ENCODE measurements at places on chromosomes 3 and 15.

DNA sequence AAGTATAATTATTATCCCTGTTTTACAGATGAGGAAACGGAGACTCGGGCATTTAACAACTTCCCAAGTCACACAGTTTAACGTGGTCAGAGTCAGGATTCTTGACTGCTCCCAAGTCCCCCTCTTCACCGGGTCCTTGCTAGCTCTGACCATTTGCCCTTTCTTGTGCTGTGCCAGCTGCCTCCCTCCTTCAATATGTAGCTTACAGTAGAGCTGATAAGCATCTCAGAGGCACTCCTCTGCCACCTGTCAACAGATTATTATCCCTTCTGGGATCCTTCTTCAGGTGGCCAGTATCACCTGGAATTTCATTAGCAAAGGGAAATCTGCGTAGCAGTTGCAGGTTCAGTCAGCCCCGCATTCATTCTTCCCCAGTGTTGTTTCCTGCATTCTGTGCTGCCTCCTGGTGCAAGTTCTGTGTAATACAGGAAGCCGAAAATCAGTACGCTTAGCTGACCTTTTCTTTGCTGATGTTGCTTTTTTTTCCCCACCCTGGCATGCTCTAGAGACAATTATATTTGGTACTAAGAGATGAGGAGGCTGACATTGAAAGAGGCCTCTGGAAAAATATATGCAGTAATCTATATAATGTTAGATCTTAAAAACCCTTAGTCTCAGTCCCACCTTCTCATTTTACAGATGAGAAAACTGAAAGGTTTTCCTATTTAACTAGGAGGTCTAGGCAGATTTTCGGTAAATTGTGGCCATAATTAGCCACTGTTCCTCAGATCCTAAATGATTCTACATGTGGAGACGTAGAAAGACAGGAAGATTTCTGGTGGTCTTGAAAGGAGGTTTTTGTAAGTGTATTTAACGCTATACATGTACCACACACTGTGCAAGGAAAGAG lies 24.8 kb downstream of the TMOD2 start:
- peak; percentile 74 for DNase-seq

DNA sequence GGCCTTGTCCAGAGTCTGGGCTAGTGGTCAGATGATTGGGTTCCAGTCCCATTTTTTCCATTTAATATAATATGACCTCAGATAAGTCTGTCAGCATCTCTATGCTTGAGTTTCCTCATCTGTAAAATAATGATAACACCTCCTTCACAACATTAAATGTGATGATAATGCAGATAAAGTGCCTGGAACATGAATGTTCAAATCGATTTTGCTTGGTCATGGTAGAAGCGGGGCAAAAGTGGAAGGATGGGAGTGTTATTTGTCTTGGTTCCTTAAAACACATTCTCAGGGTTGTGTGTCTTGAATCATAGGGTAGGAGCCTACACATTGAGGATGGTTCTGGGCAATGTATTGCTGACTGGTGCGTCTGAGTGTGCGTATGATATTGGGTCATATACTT lies 16.9 kb downstream of the ARIH2 start:
- DNase-seq, result no peak

DNA sequence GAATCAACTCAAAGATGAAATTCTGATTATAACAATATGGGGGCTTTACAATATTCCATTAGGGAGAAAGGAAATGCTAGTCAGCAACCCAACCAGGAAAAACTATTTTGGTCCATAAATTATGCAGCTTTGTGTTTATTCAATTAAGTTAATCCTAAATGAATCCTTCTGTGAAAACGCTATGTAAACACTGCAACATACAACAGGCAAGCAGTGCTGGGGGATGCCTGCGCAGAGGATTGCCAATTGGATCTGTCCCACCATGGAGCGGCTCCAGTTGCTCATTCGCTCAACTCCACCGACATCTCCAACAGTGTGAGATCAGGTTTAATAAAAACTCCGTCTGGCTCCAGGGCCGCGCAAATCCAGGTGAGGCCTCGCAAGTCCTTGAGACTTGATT lies 290.5 kb upstream of the VEPH1 start:
- no peak for DNase-seq

DNA sequence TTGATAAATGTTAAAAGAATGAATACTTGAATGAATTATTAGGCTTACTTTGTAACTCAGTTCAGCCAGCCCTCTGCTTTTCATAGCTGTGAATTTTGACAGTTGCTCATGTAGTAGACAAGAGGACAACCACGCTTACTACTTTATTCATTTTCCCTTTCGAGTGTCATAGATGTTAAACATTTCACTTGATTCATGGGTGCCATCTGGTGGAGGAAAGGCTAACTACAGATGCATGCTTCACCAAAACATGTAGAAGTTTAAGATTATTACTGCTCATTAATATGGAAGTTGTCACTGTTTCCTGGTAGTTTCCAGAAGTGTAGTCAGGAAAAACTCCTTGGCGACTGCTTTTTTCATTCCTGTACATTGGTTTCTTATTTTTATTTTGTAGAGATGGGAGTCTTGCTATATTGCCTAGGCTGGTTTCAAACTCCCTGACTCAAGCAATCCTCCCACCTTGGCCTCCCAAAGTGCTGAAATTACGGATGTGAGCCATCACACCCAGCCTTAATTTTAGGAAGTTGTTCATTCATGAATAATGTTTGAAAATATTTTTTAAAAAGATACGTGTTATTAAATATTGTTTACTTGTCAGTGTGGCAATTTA lies 163.2 kb downstream of the B3GALNT1 start:
- peak; percentile 41 for DNase-seq

DNA sequence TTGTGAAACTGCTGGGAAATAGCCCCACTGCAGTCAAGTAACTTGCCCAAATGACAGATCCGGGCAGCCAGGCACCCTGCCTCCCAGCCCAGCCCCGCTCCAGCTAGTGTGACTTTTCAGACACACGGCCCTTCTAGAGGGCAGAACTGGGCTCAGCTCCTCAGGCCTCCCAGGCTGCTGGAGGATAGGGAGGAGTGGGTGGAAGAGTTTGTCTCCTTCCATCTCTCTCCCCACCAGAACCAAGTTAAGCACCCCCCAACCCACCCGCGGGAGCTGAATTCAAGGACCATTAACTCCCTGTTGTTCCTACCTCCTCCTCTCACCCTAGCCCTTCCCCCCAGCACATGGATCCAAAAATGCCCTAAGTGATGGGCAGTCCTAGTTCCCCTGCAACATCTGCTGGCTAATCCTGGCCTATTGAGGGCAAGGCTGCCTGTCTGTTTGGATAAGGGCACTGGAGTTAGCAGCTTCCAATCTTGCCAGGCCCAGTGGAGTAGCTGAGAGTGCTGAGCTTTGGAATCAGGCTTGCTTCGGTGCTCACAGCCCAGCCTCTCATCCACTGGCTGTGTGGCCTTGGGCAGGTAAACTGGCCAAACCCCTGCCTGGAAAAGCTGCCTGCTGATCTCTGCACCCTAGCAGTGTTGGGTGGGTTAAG lies 3.1 kb downstream of the CCDC33 start:
- DNase-seq, result no peak

GRCh38 chr3:178320456-178321351 lies 215.5 kb upstream of the KCNMB2 start:
- DNase-seq, result no peak

GRCh38 chr3:52498137-52499054 lies 3.3 kb downstream of the STAB1 start:
- DNase-seq, result no peak

- DNase-seq, result no peak
These were observed 30.8 kb upstream of the C3orf80 start for GRCh38 chr3:160194438-160194837.

DNA sequence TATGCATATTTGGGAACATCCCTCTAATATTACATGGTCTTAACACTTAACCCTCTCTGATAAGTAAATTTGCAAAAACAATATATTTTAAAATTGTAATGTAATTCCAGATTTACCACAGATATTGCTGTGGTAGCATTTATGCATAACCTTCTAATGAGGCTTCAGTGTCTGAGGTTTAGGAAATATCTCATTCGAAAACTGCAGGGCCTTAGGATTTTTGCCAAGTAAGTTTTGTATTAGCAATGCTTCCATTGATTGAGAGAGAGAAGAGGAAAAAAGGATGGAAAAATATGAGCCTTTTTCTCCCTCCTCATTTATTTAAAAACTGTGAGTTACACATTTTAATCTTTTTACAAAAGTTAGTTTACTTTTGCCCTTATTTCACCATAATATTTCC lies 294.6 kb downstream of the EPHA3 start:
- DNase-seq, result no peak

DNA sequence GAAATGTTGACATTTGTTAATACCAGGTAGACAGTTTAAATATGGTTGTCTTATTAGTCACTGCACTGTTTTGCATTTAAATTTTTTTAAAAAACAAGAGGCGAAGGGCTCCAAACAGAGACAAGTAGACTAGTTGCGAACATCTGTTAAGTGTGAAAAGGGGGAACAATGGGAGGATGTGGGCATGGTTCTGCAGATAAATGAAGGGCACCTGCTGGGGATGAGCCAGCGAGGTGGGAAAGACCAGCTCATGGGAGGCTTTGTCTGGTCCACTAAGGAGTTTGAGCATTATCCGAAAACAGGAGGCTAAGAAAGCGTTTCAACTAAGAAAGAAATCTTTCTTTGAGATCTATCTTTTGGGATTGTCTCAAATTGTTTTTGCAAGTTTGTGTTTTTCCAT lies 72.7 kb downstream of the FBN1 start:
- DNase-seq, result no peak

DNA sequence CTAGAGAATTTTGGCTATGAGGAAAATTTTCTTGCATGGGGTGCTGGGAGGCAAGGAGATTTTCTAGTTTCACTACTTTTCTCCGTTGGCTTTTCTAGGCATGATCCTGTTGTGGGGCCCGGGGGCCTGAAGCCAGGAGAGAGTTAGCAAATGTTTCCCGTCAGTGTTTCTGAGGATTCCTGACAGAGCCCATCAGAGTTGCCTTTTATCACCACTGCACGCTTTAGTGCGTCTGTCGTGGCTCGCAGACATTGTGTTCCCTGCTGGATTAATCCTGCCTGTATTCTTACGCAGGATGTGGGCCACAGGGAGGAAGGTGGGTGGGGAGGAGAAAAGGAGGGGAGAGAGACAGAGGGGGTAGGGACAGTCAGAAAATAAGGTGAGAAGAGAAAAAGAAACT lies 18.1 kb upstream of the BOC start:
- DNase-seq, result no peak

DNA sequence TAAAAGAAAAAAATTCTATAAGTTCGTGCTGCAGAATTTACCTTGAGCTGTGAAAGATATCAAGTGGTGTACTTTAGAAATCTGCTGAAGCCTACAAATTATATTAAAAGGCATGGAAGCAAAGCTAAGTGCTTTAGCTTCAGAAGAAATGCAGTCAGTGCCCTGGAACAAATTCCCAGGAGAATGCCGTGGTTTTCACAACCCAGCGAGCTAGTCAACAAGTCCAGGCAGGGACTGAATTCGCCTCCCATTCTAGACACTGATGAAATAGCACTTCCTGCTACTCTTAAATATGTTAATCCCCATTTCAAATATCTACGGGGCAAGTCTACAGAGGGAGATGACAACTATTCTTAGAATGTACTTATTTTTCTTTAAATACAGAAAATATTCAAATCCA lies 326.4 kb upstream of the IGF1R start:
- no peak for DNase-seq
